ENCODE measurements at places on chromosomes 5 and 9.

- DNase-seq = no peak
These were observed 238.0 kb upstream of the PDE4D start for GRCh38 chr5:60131504-60131903.

DNA sequence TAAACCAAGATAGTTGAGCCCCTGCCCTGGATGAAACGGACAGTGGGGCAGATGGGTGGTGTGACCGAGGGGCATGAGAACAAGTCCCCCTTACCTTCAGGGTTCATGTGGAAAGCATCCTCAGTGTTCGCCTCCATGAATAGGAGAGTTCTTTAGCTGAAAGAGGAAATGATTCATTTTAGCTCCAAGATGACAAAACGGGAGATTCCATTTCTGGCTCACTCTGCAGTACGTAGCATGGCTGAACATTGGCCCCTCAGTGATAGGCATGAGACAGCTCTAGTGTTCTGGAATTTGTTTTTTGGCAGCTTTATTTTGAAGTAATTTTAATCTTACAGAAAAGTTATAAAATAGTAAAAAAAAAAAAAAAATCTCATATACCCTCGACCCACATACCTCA, 70.2 kb upstream of the AGXT2 start:
- no peak for DNase-seq

DNA sequence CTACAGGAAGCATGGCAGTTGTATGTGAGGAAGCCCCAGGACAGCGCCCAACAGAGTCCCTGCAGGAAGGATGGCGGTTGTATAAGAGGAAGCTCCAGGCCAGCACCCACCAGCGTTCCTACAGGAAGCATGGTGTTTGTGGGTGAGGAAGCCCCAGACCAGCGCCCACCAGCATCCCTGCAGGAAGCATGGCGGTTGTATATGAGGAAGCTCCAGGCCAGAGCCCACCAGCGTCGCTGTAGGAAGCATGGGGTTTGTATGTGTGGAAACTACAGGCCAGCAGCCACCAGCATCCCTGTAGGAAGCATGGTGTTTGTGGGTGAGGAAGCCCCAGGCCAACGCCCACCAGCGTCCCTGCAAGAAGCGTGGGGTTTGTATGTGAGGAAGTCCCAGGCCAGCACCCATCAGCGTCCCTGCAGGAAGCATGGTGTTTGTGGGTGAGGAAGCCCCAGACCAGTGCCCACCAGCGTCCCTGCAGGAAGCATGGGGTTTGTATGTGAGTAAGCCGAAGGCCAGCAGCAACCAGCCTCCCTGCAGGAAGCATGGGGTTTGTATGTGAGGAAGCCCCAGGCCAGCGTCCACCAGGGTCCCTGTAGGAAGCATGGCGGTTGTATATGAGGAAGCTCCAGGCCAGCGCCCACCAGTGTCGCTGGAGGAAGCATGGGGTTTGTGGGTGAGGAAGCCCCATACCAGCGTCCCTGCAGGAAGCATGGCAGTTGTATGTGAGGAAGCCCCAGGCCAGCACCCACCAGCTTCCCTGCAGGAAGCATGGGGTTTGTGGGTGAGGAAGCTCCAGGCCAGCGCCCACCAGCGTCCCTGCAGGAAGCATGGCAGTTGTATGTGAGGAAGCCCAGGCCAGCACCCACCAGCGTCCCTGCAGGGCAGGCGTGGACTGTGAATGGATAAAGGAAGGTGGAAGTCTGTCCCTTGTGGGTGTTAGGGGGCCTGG, 79.0 kb downstream of the DAP start:
- no peak for DNase-seq

GRCh38 chr9:34203992-34204635, 25.3 kb downstream of the UBAP1 start:
- no peak for DNase-seq

GRCh38 chr9:137452006-137452760, 7.0 kb downstream of the NSMF start:
- no peak for DNase-seq

DNA sequence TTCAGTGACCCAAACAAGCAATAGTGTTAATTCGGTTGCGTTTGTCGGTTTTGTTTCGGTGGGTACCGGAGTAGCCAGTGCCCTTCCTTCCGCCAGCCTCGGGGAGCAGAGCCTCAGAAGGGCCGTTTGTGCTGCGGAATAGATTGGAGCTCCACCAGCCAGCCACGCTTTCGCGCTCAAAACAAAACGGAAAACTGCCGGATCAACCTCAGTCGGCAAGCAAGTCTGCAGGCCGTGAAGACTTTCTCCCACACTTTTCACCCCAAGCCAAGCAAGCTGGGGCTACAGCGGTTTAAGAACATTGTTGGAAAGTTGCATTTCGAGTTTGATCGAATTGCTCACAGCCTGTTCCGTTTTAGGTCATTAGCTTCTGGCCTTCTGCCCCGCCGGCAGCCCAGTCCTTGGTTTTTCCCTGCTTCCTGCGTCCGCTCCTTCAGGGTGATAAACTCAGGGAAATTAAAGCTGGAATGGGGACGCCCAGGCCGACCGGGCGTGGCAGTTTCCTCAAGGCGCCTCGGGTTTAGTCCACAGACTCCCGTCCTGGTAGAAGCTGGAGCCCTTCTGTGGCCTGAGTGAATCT, 803 bp upstream of the CCNO start:
- DNase-seq = peak; percentile 63

DNA sequence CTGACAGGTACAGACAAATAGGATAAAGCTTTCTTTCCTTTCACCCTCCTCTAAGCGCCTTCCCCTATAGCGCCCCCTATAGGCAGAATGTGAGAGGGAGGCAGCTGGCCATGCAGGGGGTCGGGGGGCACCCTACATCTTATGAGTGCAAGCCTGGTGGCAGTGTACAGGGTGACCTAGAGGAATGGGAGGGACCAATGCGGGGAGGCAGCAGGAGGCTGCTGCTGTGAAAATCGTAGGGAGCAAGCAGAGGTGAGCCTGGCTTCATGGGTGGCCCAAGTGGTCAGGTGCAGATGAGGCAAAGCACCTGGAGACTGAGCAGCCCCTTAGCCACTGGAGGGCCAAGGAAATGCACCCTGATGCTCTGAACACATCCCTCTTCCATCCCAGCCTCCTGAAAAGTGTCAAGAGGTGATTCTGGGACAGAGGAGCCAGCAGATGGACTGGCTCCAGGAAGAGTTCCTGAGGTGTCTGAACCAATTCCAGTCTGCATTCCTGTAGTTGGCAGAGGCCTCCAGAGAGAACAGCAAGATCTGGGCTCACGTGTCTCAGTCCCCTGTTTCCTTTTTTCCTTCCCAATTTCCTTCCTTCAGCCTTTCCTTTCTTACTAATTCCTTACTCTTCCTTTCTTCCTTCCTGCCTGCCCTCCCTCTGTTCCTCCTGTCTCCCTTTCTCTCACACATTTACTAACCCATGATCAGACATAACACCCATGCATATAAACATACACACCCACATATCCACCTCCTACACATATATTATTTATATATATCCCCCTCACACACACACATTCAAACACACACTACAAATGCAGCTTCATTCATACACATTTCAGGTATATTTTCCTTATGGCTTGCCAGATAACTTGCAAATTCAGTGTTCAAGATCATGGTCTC, 32.8 kb upstream of the GALNT10 start:
- no peak for DNase-seq

- DNase-seq = no peak
These were observed 476.8 kb upstream of the C9orf72 start for GRCh38 chr9:28050046-28050445.

GRCh38 chr9:11558043-11558442, 945.2 kb upstream of the PTPRD start:
- no peak for DNase-seq

All from NCI-H748 treated with DMSO at 0.1 percent for 48 hours (cell line).